ENCODE measurements at places on chromosomes 4 and X. TPM values are rescaled to one million over a fixed set of nuclear protein-coding genes. Genes with fewer than 3 reads are reported as not detected.
A peak's percentile ranks its signal among the peaks of the same experiment; 100 is the strongest.

DNA sequence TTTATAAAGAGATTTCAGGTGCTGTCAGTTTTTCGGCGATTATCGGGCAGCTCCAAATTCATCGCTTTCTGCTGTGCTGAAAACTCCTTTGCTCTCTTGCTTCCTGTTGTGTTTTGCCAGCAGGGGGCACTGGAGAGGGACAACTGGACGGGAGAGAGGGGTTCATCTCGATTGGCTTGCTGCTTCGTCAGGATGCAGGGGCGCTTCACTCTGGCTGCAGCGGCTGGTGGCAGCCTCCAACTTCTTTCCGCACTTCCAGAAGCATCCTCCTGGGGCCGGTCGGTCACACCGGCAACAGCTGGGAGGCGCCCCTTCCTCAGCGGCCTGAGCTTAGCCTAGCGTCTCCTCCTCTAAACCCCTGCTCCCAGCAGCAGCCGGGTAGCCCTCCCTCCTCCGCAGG lies 29.5 kb downstream of the MSL3 start:
- peak; percentile 73 for DNase-seq
- no peaks in the 10 kb centered on the region for H3K27me3 ChIP-seq

GRCh38 chr4:173288296-173288695 lies 45.9 kb downstream of the HMGB2 start:
- H3K4me1 ChIP-seq = no peaks in the 10 kb centered on the region
- no peak overlapping the region for H3K4me3 ChIP-seq
- H3K27ac ChIP-seq = no peak overlapping the region

- DNase-seq = no peak
- H3K4me1 ChIP-seq = no peaks in the 10 kb centered on the region
- H3K4me3 ChIP-seq = no peak overlapping the region
Observed at GRCh38 chr4:126748736-126749135, 884.0 kb upstream of the INTU start.

GRCh38 chrX:51837921-51838320 lies 55.5 kb upstream of the MAGED1 start:
- no peaks in the 10 kb centered on the region for H3K27me3 ChIP-seq
- H3K27ac ChIP-seq = no peak overlapping the region
- H3K4me3 ChIP-seq = no peak overlapping the region
- H3K36me3 ChIP-seq = no peaks in the 10 kb centered on the region

Gene UBA1
- 186 TPM for total RNA-seq

Gene USP26
- total RNA-seq = not detected

DNA sequence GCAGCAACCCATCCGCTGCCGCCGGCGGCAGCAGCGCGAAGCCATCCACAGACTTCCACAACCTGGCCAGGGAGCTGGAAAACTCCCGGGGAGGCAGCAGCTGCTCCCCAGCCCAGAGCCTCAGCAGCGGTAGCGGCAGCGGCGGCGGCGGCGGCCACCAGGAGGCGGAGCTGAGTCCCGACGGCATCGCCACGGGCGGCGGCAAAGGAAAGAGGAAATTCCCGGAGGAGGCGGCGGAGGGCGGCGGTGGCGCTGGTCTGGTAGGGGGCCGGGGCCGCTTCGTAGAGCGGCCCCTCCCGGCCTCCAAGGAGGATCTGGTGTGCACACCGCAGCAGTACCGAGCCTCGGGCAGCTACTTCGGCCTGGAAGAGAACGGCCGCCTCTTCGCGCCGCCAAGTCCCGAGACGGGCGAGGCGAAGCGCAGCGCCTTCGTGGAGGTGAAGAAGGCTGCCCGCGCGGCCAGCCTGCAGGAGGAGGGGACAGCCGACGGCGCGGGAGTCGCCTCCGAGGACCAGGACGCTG lies 4.9 kb downstream of the PRDM8 start:
- H3K36me3 ChIP-seq = no peaks in the 10 kb centered on the region
- H3K27me3 ChIP-seq = no peaks in the 10 kb centered on the region
- DNase-seq = peak; percentile 90
- H3K4me3 ChIP-seq = peak overlapping the region; percentile 68

Gene DMRTC1
- total RNA-seq = 0.62 TPM

- peak overlapping the region; percentile 73 for H3K4me3 ChIP-seq
- H3K27me3 ChIP-seq = no peaks in the 10 kb centered on the region
- DNase-seq = no peak
- H3K27ac ChIP-seq = peak overlapping the region; percentile 71
Observed at GRCh38 chr4:39044956-39045826, 13.0 kb upstream of the TMEM156 start.

DNA sequence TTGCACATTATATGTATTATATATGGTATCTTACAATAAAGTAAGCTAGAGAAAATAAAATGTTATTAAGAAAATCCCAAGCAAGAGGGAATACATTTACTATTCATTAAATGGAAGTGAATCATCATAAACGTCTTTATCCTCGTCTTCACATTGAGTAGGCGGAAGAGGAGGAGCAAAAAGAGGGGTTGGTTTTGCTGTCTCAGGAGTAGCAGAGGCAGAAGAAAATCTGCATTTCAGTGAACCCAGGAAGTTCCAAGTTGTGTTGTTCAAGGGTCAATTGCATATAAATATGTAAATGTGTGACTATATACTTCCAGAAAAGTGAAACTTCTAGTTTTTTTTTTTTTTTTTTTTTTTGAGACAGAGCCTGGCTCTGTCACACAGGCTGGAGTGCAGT lies 301.4 kb downstream of the TMA16 start:
- H3K4me1 ChIP-seq = no peaks in the 10 kb centered on the region
- no peaks in the 10 kb centered on the region for H3K27me3 ChIP-seq
- no peak for DNase-seq
- H3K27ac ChIP-seq = no peak overlapping the region
- H3K4me3 ChIP-seq = no peak overlapping the region

GRCh38 chr4:185464183-185464582 lies 7.3 kb downstream of the CCDC110 start:
- H3K36me3 ChIP-seq = no peaks in the 10 kb centered on the region
- no peak overlapping the region for H3K27ac ChIP-seq
- H3K27me3 ChIP-seq = no peaks in the 10 kb centered on the region

DNA sequence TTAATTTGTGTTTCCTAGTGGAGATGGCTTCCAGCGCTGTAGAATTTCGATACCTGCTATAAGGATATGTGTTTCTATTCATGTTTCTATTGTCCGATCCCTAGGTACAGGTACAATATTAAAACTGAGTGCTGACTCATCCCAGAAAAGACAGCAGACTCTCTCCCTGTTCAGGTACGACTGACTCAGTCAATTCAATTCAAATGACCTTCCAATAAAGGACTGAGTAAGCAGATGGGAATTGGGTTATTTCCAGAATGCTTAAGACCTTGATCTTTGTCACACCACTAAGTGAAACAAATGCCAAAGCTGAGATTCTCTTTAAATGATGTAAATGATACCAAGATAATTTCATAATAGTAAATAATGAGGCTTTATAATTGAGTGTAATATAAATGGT lies 1596.9 kb downstream of the RPA4 start:
- no peak for DNase-seq
- H3K27me3 ChIP-seq = no peaks in the 10 kb centered on the region
- H3K4me3 ChIP-seq = no peak overlapping the region
- H3K36me3 ChIP-seq = no peaks in the 10 kb centered on the region
- H3K27ac ChIP-seq = no peak overlapping the region
- no peaks in the 10 kb centered on the region for H3K4me1 ChIP-seq

- DNase-seq = no peak
- no peaks in the 10 kb centered on the region for H3K4me1 ChIP-seq
- H3K27me3 ChIP-seq = no peaks in the 10 kb centered on the region
- no peak overlapping the region for H3K4me3 ChIP-seq
Observed at GRCh38 chrX:96792047-96792446, 91.7 kb upstream of the RPA4 start.

DNA sequence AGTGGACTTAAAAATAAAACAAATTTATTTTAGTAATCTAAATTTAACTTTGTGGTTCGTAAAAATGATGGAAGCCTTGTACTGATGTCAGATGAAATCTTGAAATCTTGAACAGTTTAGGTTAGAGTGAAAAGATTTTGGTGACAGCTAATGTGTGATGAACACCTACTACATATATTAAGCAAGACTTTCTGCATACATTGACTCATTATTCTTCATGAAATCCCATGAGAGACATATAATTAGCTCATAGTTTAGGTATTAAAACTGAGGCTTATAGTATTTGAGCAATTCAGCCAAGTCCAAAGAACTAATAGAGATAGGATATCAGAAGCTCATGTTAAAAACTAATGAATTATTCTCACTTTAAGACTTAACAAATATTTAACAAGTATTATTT lies 66.9 kb upstream of the PCDH7 start:
- no peaks in the 10 kb centered on the region for H3K27me3 ChIP-seq
- H3K4me1 ChIP-seq = no peaks in the 10 kb centered on the region
- no peak overlapping the region for H3K27ac ChIP-seq
- DNase-seq = no peak
- H3K36me3 ChIP-seq = no peaks in the 10 kb centered on the region
- no peak overlapping the region for H3K4me3 ChIP-seq

Gene PGAM4
- not detected for total RNA-seq

DNA sequence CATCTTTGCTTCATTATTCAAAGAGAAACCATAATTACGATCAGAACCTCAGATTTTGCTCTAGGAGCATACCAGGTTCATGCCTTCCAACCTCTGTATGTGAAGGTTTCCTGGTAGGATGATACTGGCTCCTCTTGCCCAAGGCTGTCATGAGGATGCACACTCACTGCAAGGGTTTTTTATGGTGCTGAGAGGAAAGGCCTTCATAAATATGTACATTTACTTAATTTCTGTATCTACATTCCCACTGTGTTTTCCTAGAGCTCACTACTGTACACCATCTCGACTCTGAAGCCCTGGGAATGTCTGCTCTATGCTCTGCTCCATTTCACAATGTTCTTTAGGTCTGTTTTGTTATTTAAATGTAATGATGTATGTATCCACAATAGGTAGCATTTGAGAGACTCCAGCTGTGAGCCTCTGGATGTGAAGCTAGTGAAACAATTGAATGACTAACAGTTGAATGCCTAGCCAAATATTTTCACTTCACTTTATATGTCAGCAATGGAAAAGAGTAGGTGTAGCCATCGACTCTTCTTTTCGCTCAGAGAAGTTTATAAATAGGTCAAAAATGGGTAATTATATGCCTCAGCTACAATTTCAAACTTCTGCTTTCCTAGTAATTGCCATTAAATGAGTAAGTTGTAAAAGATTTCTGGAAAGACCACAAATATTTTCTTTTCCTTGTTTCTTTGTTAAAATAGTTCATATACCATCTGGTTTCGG lies 228.0 kb downstream of the PALLD start:
- H3K36me3 ChIP-seq = no peaks in the 10 kb centered on the region
- no peak overlapping the region for H3K27ac ChIP-seq
- H3K27me3 ChIP-seq = no peaks in the 10 kb centered on the region
- no peak overlapping the region for H3K4me3 ChIP-seq
- no peaks in the 10 kb centered on the region for H3K4me1 ChIP-seq

- no peaks in the 10 kb centered on the region for H3K36me3 ChIP-seq
- H3K27ac ChIP-seq = no peak overlapping the region
- H3K4me1 ChIP-seq = no peaks in the 10 kb centered on the region
- H3K27me3 ChIP-seq = no peaks in the 10 kb centered on the region
- DNase-seq = no peak
Observed at GRCh38 chr4:14070289-14070880, 442.9 kb upstream of the BOD1L1 start.

DNA sequence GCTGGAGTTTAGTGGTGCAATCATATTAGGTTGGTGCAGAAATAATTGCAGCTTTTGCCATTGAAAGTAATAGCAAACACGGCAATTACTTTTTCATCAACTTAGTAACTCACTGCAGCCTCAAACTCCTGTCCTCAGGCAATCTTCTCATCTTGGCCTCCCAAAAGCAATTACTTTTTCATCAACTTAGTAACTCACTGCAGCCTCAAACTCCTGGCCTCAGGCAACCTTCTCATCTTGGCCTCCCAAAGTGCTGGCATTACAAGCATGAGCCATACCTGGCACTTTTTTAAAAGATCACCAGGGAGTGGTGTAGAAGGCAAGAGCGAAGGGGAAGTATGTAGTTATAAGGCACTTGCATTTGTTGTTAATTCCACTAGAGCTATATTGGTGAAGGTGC lies 491.1 kb upstream of the ADGRL3 start:
- H3K36me3 ChIP-seq = no peaks in the 10 kb centered on the region
- H3K27me3 ChIP-seq = no peaks in the 10 kb centered on the region
- DNase-seq = no peak
- H3K27ac ChIP-seq = no peak overlapping the region
- H3K4me3 ChIP-seq = no peak overlapping the region
- no peaks in the 10 kb centered on the region for H3K4me1 ChIP-seq

- H3K27ac ChIP-seq = no peak overlapping the region
- H3K4me3 ChIP-seq = no peak overlapping the region
- no peaks in the 10 kb centered on the region for H3K27me3 ChIP-seq
- H3K4me1 ChIP-seq = peaks cover 4% of the 10 kb centered on the region
- no peaks in the 10 kb centered on the region for H3K36me3 ChIP-seq
Observed at GRCh38 chr4:156888762-156889161, 82.8 kb downstream of the PDGFC start.

Gene GJB1
- not detected for total RNA-seq

DNA sequence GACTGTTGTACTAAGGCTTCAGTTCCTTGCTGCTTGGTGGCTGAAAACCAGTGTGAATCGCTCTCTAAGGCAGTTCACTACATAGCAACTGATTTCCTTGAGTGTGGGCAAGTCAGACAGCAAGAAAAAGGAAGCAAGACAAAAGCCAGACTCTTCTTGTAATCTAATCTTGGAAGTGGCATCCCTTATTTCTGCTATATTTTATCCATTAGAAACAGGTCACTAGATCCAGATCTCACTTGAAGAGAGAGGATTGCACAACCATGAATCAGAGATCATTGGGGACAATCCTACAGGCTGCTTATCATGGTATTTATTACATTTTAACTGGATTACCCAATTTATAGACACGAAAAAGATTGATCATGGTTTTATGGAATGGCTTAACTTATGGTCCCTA lies 684.5 kb downstream of the GRID2 start:
- no peak overlapping the region for H3K4me3 ChIP-seq
- DNase-seq = no peak
- H3K4me1 ChIP-seq = no peaks in the 10 kb centered on the region
- H3K27ac ChIP-seq = no peak overlapping the region

DNA sequence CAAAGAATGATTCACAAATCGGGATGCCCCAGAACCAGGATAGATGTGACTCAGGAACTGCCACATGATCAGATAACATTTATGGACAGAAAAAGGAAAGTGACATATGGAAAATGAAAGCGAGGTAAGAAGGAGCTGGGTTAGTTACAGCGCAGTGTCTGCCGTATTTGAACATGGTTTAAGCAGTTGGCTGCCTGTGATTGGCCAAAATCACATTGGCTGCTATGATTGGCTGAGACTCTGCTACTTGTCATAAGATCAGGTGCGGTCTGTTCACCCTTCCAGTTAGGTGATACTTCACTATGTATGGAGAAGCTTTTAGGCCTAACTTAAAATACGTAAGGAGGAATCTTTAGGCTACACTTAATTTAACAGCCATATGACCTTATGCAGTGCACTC lies 322.7 kb upstream of the HAND2 start:
- no peak overlapping the region for H3K27ac ChIP-seq
- no peaks in the 10 kb centered on the region for H3K27me3 ChIP-seq
- no peaks in the 10 kb centered on the region for H3K4me1 ChIP-seq

Gene RXFP1
- 0.69 TPM for total RNA-seq

Gene SLC4A4
- 0.86 TPM for total RNA-seq

Gene TLR6
- 3.2 TPM for total RNA-seq

Gene ZNF711
- total RNA-seq = 5.6 TPM

Measured in ovary (tissue), 10 donors.